Vagina (tissue), 2 donors: ENCODE measurements at places on chromosomes 4 and X.

GRCh38 chrX:40550066-40550465 is 30.7 kb upstream of the ATP6AP2 start:
- no peak for DNase-seq

- DNase-seq = no peak
These were observed 37.6 kb downstream of the TNIP3 start for GRCh38 chr4:121126449-121127006.

GRCh38 chrX:19875050-19875431 is 12.4 kb downstream of the SH3KBP1 start:
- DNase-seq = no peak

DNA sequence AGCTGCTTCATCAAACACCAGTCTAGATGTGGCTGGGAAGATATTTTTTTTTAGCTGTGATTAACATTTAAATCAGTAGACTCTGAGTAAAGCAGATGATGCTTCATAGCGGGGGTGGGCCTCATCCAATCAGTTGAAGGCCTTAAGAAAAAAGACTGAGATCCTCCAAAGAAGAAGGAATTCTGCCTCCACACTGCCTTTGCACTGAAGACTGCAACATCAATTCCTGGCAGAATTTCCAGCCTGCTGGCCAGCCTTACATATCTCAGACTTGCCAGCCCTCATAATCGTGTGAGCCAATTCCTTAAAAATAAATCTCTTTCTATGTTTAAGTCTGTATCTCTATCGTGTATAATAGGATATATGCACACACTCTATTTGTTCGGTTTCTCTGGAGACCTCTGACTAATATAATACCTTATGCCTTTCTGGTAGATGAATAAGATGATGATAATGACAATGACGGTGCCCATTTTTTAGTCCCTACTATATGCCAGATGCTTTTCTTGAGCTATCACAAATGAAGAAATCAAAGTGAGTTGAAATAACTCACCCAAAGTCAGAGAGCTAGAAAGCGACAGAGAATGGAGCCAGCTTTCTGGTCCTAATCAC is 66.1 kb upstream of the SOD3 start:
- no peak for DNase-seq

DNA sequence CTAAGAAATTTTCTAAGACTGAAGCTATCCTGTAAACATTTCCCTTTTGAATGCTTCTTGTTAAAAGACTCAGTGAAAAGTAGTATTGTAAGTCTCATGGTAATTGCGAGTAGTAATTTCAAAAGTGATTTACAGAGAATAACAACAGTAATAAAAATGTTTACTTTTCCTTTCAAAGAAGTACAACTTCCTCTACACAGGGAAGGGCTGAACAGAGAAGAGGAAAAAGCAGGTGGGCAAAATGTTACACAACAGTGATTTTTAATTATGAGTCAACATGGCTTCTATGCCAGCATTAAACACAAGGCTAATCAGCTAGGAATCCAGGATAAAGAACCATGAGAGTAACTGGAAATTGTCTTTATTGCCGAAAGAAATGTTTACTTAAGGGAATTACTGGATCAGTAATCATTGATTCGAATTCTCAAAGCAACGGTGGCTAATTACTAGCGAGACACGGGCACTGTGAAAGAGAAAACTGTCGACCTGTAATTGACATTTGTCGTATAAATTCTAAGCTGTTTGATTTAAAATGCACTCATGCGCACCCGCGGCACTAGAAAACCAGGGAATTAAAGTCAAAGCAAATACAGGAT is 15.4 kb downstream of the UTP3 start:
- DNase-seq = no peak

GRCh38 chrX:2536974-2537373 is 36.2 kb upstream of the DHRSX start:
- DNase-seq = no peak

GRCh38 chr4:31392923-31393322 is 672.8 kb downstream of the PCDH7 start:
- DNase-seq = no peak

DNA sequence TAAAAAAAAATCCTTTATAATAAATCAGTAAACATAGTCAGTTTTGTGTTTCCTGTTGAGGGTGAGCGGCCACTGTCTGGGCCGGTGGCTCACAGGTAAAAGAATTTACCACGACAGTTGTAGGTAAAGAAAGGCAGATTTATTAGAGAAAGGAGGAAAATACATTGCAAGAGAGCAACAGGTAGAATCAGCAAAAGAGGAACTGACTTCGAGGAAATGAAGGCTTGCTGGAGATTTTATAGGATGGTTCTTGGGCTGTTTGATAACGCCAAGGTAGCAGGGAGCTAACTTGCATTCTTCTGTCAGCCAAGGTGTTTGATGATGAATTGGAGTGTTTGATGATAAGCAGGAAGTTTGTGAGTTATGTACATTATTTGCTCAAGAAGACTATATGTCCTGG is 2.8 kb downstream of the ZNF157 start:
- no peak for DNase-seq

- no peak for DNase-seq
These were observed 111.6 kb upstream of the C1GALT1C1 start for GRCh38 chrX:120741452-120741851.

- no peak for DNase-seq
These were observed 117.8 kb downstream of the RASGEF1B start for GRCh38 chr4:81353861-81354260.

DNA sequence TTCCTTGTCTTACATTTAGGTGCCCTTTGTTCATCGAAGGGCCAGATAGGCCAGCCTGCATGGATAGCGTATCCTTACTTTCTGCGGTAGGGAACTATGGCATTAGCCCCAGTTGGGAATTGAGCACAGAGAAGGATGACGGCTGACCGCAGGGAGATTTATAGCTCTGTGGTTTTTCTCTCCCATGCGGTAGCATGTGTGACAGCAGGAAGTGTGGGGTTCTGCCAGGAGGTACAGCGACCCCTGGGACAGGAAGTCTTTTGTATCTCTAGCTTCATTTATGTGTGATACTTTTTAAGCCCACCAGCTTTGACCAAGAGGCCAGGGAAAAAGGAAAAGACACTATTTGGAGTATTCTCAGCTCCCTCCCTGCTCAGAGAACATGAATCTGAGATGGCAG is 33.1 kb downstream of the GAB3 start:
- DNase-seq = no peak
